ENCODE measurements at places on chromosomes 6 and 20.

DNA sequence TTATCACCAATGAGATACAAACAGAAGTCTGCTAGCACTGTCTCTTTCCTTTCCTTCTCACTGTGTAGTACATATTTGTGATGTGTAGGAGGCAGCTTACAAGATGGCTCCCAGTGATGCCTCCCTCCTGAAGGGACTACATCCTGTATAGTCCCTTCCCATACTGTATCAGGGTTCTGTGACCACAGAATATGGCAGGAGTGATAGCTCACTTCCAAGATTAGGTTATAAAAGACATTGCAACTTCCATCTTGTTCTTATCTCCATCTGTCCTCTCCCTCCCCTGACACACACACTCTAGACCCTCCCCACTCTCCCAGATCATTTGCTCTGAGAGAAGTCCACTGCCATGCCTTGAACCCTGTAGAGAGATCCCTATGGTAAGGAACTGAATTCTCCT, 38.0 kb downstream of the SESN1 start:
- DNase-seq = no peak

DNA sequence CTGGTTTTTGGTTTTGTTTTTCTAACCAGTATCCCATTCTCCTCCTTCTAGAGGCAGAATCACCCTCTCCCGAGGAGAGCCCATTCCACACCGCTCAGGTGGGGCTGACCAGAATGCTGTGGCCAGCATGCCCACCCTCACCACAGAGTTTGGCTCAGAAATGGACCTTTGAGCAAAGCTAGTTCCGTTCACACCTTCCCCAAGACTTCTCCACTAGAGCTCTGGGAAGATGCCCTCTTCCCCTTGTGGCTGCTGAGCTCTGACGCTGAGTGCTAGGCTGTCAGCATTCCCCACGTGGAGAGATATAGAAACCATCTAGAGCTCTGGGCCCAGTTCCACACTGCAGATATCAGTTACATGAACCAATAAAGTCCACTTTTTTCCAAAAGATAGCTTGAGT, 7.9 kb downstream of the GPLD1 start:
- DNase-seq = no peak

DNA sequence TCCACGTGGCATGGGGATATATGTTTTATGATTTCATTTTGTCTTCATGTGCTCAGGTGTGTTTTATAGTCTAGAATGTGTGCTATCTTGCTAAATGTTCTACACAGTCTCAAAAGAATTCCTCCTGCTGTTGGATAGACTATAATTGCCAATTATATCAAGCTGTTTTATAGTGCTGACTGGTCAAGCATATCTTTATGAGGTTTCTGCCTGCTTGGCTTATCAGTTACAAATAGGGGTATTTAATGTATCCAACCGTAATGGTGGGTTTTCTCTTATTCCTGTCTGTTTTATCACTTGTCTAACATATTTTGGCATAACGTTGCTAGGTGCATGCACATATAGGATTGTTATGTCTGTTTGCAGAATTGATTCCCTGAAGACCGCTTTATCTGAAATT, 201.3 kb downstream of the EYS start:
- DNase-seq = no peak

DNA sequence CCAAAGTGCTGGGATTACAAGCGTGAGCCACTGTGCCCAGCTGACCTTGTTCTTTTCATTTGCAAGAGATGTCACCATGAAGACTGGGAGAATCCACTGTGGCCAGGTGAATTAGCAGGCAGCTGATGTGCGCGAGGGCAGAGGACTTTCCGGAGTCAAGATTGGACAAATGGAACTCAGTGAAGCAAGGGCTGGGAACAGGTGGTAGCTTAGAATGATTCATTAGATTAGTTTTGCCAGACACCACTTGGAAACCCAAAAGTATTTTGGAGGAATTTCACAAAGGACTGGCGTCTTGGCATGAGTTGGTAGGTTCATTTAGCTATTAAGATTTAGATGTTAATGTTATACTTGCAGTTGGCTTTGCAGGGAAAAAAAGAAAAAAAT, 4.7 kb upstream of the AKAP7 start:
- no peak for DNase-seq

DNA sequence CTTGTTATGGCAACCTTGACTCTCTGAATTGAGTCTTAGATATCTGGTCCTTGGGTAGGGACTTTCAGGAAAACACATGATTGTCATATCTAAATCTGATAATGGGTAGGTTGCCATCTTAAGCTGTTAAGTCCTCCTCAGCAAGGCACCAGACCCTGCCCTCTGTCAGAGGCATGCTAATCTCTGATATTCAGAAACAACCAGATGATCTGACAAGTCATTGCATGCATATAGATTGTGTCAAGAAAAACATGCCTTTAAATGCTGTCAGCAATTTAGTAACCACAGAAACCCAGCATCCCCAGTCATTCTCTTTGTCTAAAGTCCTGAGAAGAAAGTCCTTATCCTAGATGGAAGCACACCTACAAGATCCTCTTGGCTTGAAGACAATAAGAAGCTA, 149.1 kb downstream of the EDN1 start:
- no peak for DNase-seq

GRCh38 chr6:44696686-44697085, 309.2 kb downstream of the CDC5L start:
- DNase-seq = no peak

GRCh38 chr6:80217794-80218193, 111.3 kb downstream of the BCKDHB start:
- DNase-seq = no peak

GRCh38 chr20:35610833-35611427, 4.7 kb upstream of the SPAG4 start:
- DNase-seq = no peak

DNA sequence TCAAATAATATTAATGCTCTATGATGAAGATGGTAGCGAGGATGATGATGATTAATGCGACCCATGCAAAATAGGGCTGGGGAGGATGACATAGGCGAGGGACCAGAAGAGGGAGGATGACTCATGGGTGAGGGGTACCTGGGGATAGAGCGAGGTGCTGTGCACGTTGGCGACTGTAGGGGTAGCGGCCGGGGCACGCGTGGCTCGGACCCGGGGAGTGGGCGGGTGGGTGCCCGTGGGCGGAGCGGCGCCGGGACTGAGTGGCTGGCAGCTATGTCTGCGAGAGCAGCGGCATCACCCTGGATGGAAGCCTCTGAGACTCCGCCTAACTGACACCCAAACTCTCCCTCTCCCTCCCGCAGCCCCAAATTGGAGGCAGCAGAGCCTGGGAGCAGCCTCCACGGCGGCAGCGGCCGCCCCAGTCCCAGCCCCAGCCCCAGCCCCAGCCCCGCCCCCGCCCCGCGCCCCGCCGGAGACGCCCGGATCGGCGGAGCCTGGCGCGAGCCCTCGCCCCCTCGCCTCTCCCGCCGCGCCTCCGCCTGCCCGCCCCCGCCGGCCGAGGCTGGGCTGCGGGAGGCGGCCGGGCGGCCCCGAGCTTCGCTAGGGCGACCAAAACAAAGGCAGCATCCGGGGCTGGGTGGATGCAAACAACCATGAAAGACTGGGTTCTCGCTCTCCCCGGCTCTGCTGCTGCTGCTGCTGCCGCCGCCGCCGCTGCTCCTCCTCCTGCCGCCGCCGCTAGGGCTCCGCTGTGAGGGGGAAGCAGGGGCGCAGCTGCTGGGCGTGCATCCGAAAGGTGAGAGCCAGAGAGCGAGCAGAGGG, at the start of gene RIMS1:
Gene RIMS1 (plus strand): TSS at position 367 of the 822 bp plus-strand sequence. CDS start 474 bp downstream, outside the sequence.
- no peak for DNase-seq

DNA sequence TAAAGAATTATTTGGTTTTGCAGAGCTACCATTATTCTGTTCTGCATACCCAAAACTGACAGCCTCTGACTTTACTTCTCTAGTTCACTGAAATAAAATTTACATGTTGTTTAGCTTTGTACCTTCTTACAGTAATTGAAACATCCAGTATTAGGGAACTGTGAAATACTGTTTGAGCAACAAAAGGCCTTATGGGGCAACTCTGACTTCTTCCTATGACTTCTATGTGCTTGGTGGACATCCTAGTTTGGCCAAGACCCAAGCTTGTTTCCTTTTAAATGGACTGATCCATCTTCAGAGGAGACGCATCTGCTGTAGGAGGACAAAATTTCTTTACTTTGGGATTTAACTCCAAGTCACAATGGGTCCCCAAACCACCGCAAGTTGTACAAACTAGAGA, 44.7 kb downstream of the NR2E1 start:
- no peak for DNase-seq

DNA sequence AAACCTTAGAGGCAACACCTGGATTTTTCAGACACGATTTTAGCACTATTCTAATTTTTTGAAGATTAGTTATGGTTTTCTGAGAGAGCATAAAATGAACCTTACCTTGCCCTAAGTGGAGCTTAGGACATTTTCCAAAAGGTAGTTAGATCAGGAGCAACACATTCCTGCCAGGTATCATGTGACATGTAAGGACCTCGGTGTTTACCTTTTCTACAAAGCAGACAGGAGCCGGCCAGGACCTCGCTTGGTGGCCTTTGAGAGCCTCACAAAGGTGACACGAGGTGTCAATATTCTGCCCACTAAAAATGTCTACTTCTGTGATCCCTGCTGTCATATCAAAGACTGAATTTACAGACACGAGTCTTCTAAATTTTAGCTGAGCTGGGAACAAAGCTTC, 174.9 kb downstream of the SMOC2 start:
- DNase-seq = no peak

GRCh38 chr6:1001655-1002349, 308.9 kb upstream of the EXOC2 start:
- DNase-seq = no peak

DNA sequence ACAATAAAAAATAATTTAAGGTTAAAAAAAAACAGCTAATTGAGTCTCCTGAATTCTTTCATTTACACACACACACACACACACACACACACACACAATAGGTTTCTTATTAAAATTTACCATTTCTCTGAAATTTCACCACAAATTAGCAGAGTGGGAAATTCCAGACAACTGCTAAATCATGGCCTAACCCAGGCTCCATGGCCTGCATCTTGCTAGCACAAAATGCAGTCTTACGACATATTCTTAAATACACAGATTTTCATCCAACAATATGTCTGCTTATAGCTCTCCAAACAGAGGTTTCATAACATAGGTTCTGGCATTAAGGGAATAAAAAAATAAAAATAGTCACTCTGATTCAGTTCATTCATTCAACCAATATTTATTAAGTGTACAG, 46.9 kb downstream of the SOD2 start:
- no peak for DNase-seq

- DNase-seq = no peak
These were observed 21.7 kb downstream of the RPRD1B start for GRCh38 chr20:38055294-38055693.

GRCh38 chr6:72321788-72322187, 300.1 kb upstream of the KCNQ5 start:
- DNase-seq = no peak

DNA sequence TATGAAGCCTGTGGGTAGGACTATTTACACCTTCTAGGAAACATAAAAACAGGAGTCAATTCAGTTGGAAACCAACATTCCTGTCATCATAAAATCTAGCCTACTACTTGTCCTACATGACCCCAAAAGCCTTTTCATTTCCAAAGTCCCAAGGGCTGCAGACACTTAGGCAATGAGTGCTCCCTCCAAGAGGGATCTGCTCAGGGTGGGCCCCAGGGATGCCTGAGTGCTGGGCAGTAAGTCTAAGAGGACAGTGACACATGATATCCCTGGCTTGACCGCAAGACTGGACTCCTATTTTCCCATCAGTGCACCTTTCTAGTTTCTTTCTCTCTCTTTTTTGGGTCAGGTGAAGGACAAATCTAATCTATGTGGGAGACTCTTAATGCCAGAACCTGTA, 1101.3 kb downstream of the GRIK2 start:
- DNase-seq = no peak

DNA sequence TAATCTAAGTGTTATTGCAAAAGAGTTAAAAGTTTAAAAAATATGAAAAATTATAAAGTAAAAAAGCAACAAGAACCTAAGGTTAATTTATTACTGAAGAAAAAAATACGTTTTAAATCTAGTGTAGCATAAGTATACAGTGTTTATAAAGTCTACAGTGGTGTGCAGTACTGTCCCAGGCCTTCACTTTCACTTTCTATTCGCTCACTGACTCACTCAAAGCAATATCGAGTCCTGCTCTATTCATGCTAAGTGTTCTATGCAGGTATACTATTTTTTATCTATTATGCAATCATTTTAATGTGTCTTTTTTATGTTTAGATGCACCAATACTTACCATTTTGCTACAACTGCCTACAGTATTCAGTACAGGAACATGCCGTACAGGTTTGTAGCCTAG, 113.0 kb downstream of the MANEA start:
- DNase-seq = no peak

DNA sequence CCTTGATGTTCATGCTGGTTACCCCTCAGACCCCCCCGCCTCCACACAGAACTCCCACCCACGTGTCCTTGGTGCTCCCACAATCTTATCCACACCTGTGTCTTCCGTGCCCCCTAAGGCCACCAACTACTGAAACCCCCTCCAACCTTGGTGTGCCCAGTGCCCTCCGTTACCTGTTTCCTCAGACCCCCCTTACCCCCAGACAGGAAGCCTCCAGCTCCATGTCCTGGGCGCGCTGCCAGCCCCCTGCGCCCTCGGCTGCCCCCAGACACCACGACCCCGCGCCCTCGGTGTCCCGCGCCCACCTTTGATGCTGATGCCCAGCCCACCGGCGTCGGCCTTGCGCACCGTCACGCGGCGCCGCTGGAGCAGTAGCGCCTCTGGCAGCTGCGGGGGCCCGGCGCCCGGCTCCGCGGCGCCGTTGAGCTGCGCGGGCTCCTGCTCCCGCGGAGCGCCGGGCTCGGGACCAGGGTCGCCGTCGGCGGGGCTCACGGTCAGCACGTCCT, 504 bp downstream of the SNTA1 start:
- DNase-seq = peak; percentile 2

DNA sequence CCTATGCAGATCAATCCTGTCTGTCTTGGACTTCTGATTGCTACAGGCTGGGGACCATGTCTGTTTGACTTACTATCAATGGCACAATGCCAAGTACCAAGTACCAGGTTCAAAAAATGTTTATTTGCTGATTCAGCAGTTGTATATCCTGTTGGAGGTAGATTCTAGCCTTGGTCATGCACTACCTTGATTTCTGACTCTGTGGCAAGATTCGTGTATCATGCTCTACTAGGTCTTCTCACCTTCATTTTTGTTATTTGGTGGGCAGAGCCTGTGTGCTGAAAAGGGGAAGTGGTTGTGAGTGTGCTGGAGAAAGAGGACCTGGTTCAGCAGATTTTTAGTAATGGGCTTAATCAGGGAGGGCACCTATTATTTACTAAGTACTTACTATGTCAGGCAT, 192.4 kb upstream of the MYLIP start:
- DNase-seq = peak; percentile 11
